Stimulated activated CD8-positive, alpha-beta memory T cell treated with anti-CD3 and anti-CD28 coated beads, Interleukin-2, amount 100 ng/mL, for 48 hours (primary cell): ENCODE measurements at places on chromosomes 13 and 19.

DNA sequence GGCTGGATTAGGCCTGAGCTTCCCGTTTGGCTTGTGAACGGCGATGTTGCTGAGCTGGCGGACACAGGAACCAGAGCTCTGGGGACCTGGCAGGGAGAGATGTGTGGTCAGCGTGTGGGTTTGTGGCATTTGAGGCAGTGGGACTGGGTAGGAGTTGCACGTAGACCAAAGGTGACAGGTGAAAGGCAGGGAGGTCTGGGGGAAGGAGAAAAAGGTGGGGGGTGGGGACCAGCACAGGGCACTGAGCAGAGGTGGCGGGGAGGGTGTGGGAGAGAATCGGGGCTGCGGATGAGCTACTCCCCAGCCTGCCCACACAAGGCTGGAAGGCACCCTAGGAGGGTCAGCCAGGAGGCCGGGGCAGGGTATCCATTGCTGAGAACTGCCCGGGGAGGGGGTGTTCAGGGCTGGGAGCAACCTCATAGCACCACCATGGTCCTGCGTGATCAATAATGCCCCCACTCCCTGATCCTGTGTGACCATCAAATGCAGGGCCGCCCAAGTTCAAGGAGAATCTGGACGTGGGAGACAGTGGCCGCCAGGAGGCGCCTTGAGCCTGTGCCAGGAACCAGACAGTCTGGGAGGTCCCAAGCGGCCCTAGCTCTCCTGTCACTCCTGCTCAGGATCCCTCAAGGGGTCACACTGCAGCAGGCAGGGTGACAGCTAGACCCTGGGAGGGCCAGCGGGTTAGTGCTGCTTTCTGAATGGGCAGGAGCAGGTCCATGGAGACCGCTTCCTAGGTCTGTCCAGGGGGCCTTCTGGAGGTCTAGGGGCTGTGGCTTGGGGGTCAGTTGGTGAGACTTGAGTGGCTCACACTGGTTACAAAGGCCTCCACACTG lies 12.8 kb upstream of the SELENOW start:
- peak; percentile 36 for DNase-seq

DNA sequence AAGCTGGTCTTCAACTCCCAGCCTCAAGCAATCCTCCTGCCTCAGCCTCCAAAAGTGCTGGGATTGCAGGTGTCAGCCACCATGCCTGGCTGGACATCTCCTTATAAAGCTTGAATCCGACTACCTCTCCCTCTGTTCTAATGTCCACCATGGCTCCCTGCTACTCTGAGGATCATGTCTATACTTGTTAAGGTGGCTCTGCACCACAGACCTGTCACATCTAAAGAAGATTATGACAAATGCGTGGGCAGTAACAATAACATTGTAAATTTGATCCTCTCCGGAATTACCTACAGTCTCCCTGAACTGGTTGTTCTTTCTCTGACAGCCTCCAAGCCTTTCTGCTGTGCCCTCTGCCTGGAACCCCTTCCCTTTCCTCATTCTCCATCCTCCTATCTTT lies 1.8 kb downstream of the NXNL1 start:
- DNase-seq: no peak

DNA sequence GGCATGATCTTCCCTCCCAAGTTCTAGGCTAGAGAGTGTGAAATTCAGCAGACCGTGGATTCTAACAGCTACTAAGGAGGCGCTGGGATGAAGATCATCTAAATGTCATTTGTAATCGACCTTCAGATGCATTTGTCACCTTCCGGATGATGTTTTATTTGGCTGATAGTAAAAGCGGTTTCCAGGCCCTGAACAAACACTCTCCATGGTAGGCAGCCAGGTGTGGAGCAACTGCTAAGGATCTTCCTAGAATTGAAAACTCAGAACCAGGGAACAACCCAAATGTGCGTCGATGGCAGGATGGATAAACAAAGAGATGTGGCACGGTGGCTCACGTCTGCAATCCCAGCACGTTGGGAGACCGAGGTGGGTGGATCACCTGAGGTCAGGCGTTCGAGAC lies 107.2 kb upstream of the CACNA1A start:
- DNase-seq: no peak

GRCh38 chr13:74003374-74003773 lies 130.8 kb downstream of the KLF12 start:
- no peak for DNase-seq

DNA sequence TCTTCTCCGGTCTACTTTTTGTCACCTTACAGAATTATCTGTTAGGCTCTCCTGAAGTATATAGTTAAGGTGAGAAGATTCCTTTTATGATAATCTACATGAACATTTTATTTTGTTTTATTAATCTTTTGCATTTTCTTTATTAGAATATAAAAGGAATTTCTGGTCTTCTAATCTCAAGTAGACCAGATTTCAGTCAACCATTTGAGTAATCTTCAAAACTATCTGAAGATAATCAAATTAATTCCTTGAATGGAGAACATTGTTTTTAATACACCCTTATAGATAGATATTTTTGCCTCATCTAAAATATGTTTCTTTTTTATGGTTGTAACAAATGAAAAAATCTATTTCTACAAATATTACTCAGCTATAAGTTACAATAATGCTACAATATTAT lies 381.7 kb upstream of the PCDH20 start:
- no peak for DNase-seq

- no peak for DNase-seq
These were observed 1784.6 kb downstream of the SLITRK5 start for GRCh38 chr13:89455741-89456140.

GRCh38 chr19:32642771-32643170 lies 32.2 kb downstream of the ANKRD27 start:
- peak; percentile 35 for DNase-seq

DNA sequence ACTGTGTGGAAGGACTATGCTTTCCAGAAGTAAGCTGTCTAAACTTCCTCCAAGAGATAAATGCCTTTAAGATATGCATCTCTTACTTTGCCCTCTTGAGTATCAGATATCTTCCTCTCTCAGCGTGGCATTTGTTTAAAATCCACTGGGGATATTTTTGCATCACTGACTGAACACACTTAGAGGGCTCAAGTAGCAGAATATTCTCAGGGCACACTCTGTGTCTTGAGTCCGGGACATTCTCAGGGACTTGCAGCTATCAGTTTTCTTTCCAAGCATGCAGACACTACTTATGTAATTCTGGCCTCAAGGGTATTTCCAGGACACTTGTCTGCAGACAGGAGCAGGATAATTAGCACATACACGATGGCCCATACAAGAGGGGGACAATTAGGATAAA lies 84.7 kb downstream of the ERCC5 start:
- no peak for DNase-seq

DNA sequence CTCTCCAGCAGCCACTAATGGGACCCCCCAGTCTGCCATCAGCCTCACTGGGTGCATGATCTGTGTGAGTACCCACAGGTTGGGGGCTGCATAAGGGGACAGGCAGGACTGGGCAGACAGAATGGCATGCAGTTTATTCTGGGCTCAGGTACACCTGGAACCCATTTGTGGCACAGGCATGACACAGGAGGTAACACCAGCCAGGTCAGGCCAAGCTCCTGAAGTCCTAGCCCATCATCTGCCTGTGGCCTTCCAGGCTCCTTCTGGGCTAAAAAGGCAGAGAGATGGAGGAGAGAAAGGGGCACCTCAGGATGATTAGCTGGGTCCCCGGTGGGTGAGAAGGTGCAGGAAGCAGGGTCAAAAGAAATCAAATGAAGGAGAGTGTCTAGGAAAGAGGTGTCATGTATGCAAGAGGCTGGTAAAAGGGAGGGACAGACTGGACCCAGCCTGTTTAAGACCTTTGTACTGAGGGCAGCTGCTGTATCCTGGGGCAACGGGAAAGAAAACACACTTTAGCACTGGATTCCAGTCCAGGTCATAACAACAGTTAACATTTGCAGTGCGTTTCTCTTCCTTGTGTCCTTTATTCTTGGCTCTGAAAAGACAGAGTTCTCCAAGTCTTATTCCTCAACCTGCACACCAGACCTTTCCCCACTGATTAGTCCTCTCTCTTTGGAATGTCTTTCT lies 20.2 kb upstream of the DGKH start:
- no peak for DNase-seq

DNA sequence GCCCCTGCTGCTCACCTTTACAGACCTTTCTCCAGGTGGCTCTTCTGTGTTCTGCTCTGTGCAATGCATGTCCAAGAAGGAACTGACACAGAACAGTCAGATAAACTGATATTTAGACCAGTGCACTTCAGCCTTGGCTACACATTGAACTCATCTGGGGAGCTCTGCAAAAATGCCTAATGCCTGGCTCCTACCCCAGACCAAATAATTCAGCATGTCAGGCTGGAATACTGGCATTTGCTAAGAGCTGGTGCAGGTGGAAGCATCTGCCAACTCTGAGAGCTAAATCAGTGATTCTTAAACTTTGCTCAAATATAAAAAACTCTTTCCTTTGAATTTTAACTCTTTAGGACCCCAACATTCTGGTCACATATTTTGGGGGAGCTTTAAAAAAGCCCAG lies 118.2 kb upstream of the TSC22D1 start:
- DNase-seq: no peak

- no peak for DNase-seq
These were observed 327.2 kb downstream of the LMO7 start for GRCh38 chr13:75963302-75963701.

DNA sequence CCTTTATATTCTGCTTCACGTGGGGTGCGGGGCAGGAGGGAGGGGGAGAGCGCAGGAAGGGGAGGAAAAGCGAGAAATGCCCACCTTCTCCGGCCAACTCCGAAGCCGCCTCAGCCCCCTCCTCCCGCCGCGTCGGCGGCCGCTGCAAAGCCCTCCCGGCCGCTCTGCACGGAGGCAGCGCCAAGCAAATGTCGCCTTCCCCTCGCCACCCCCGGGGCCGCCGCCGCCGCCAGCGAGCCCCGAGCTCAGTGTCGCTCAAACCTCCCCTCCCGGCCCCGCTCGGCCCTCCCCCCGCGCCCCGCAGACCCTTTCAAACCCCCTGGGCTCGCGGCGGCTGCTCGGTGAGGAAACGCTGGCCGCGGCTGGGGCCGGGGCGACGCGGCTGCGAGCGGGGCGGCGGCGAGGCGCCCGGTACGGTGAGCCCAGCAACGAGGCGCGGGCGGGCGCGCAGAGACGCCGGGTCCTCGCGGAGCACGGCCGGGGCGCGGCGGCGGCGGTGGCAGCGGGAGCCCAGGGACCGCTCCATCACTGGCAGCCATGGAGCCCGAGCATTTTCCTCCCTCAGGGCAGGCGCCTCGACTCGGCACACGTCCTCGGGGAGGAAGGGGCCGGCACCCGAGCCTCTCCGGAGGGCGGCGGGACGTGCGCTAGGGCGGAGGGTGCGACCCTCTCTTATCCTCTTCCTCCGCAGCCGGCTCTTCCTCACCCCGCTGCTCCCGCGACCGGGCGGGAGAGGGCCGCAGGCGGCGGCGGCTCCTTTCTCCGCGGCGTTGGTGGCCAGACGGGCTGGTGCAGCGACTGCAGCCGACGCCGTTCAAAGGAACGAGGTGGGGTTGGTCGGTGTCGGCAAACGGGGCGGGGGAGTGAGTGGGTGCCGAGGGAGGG lies 463 bp upstream of the TSC22D1 start:
- peak; percentile 18 for DNase-seq

GRCh38 chr19:29845574-29846176 lies 33.9 kb downstream of the CCNE1 start:
- DNase-seq: no peak

DNA sequence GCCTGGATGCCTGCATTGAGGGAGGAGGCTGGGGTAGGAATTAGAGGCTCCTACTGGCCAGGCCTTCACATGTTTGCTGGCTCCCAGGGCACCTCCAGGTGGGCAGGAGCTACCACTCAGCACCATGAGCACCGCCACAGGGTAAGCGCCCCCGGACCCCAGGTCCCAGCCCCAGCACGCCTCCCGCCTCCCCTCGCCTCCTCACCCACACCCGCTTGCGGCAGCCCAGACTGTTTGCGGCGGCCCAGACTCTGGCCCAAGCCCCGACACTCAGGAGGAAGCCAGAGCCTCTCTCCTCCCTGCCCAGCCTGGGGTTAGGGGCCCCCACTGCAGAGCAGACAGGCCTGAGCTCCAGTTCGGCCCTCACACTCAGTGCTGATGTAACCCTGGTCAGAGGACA lies 652 bp downstream of the EPS8L1 start:
- DNase-seq: no peak

DNA sequence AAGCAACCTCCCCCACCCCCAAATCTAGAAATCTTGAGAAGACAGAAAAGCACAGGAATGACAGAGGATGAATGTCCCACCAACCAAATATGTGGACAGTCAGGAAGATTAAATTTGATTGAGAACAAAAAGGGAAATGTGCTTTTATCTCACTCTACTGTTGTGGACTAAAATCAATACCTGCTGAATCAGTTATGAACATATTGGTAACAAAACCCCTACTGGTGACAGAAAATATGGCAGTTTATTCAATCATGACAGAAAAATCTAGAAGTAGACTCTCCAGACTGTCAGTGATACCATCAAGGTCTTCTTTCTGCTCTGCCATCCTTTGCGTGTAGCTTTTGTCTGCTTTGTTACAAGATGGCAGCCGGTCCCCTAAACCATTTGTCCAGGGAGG lies 35.2 kb downstream of the FAM216B start:
- no peak for DNase-seq

DNA sequence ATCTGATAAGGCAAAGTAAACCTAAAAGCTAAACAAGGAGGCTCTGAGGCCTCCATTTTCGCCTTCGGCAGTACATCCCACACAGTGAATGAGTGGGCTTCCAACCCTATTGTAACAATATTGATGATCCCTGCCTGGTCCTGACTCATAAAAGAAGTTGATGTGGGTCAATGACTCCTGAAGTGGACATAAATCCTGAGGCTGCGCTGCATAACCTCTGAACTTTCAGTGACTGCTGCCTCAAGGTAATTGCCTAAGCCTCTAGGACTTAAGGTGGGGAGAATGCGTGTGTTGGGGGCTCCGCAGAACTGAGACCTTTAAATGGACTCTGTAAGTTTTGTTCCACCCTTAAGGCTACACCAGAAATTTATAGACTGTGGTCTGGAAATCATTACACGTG lies 42.6 kb downstream of the SIAH3 start:
- no peak for DNase-seq

GRCh38 chr19:21482863-21483276 lies 22.5 kb upstream of the ZNF429 start:
- peak; percentile 42 for DNase-seq

DNA sequence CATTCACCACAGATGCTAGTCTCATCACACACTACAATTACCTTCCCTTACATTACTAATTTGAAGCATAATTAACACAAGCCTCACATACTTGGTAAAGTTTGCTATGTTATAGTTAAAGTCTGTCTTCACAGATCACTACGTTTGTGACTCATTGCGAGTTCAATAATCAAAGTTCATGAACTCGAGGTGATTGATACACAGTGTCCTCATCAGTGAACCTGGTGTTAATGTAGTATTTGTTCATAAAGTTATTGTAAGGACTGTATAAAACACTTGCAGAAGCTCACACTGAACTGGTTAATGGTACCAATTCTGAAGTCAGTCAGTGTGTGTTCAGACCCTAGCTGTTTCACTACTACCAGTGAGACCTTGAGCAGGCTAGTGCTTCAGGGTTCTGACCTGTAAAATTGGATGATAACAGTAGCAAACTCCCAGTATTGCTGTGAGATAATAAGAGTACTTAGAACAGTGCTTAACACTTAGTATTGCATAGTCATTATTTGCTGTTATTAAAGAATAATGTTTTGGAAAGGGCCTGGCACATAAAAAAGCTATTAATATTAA lies 313.3 kb downstream of the LIG4 start:
- no peak for DNase-seq

- DNase-seq: no peak
These were observed 359.3 kb upstream of the TSHZ3 start for GRCh38 chr19:31708520-31708919.

- DNase-seq: peak; percentile 61
These were observed 15.4 kb upstream of the NOP53 start for GRCh38 chr19:47729799-47730520.
